ENCODE measurements at places on chromosomes 1 and 21. TPM values are rescaled to one million over a fixed set of nuclear protein-coding genes. Genes with fewer than 3 reads are reported as not detected.

Gene SPATA17
- 0.21 TPM for total RNA-seq

Gene MRPL9
- 67.4 TPM for total RNA-seq

DNA sequence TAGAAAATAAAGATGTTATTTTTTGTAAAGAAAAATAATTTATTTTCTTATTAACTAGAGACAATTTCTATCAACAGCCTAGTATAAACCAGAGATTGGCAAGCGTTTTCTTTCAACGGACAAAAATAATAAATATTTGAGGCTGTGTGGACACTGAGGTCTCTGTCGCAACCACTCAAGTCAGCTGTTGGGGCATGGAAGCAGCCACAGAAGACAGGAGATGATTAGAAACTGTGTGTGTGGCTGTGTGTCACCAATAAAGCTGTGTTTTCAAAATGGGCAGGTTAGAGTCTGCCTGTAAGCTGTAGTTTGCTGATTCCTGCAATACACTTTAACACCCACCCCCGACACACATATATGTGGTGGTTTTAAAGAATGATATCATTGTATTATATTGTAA lies 200.6 kb upstream of the HMCN1 start:
- DNase-seq = no peak

DNA sequence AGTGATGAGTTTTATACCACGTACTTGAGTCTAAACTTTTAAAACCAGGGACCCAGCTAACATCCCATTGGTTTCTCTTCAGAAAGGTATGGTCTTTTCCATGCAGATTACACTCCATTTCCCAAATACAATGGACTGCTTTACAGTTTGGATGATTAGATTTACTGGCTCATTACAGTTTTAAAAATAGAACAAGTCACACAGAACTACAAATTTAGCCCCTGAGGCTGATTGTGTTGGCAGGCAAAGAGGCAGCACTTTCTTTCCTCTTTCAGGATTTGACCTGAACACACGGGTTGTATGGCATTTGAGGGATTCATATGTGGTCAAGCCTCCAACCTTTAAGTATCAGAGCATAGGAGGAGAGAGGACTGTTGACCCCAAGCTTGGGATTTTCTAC lies 21.8 kb upstream of the VTCN1 start:
- no peak for DNase-seq

All from osteocyte (in vitro differentiated cells).